AG10803 (cell line): ENCODE measurements at places on chromosomes 4 and X.

DNA sequence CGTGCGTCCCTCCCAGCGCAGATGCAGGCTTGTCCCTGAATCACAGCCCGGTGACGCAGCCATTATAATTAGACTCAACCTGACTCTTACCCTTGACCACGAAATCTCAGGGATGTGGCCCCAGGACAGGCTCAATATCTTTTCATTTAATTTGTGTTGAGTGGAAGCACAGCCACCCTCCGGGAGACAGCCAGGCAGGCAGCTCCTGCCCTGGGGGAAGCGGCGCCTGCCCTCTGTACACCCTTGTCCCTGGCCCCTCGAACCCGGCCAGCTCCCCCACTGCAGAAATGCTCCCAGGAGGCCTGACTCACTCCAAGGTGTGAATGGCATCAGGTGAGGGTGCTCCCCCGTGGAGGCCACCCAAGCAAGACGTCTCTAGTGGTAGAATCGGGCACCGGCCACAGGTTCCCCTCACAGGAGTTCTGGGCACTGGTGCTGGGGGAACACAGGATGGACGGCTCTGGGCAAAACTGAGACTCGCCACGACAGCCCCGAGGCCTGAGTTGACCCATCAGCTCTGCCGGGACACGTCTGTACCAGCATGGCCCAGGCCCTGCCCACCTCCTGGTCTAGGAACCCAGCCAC lies 2.7 kb downstream of the CPLX1 start:
- DNase-seq: no peak

GRCh38 chr4:89158884-89159503 lies 47.7 kb downstream of the TIGD2 start:
- peak; percentile 51 for DNase-seq

DNA sequence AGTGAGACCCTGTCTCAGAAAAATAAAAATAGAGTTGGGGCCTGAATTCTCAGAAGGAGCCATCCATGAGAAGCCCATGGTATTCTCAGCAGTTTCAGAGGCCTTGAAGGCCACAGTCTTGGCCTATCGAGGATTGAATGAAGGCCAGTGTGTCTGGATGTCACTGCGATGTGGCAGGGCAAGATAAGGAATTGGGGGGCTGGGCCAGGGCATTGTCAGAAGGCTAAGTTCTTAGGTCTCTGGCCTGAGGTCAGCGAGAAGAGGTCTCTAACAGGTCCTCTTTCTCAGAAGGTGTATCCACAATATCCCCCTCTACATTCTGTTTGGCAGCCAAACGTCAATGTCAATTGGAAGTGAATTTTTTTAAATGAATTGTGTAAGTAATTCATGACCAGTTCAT lies 5.7 kb downstream of the ZNF275 start:
- no peak for DNase-seq

GRCh38 chr4:37690976-37691375 lies 4.8 kb upstream of the RELL1 start:
- no peak for DNase-seq

DNA sequence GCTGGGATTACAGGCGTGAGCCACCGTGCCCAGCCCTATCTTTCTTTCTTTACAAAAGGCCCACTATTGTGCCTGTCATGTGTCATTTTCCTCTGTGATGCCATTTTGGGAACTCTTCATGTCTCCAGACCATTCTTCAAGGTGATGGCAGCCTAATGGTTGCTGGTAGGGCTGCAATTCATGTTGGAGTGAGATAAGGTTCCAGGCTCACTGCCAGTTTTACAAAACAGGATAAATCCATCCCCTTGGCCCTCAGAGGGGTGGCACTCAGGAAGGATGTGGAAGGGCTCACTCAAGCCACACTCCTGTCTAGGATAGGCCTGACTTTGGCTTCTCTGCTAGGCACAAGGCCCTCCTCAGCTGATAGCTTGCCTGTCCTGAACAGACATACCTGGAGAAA lies 3.8 kb downstream of the TCEAL9 start:
- DNase-seq: no peak

DNA sequence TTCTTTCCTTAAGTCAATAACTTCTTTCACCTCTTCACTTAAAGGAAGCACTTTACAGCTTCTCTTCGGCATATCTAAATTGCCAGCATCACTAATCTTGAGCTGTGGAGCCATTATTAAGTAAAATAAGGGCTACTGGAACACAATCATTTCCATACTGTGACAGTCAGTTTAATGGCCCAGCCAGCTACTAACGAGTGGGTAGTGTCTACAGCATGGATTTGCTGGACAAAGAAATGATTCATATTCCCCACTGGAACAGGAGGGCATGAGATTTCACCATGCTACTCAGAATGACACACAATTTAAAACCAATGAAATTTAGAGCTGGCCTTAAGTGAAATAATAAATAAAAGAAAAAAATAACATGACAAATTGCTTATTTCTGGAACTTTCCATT lies 72.1 kb downstream of the DDIT4L start:
- DNase-seq: no peak

DNA sequence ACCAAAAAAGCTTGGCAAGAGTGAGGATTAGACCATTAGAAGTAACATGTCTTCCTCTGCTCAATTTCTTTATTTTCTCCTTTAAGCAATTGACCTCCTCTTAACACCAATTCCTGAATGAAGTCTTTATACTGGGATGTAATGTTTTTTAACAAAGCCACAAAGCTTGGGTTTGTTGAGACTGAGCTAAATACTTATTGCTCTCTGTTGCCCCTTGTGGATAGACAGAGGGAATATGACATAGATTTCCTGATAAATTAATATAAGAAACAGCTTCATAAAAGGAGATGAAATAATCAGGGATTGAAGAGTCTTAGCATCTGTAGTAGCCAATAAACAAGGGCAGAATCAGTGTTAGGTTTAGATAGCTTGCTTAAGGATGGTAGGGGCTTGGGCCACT lies 57.6 kb downstream of the CCDC160 start:
- DNase-seq: peak; percentile 0

GRCh38 chr4:187668526-187669082 lies 327.0 kb upstream of the ZFP42 start:
- DNase-seq: no peak

- DNase-seq: no peak
Observed at GRCh38 chr4:81459228-81459627, 12.5 kb downstream of the RASGEF1B start.

GRCh38 chr4:26525136-26525770 lies 35.0 kb upstream of the CCKAR start:
- DNase-seq: peak; percentile 75

- DNase-seq: no peak
Observed at GRCh38 chr4:179503976-179504375, 2061.7 kb upstream of the AGA start.

DNA sequence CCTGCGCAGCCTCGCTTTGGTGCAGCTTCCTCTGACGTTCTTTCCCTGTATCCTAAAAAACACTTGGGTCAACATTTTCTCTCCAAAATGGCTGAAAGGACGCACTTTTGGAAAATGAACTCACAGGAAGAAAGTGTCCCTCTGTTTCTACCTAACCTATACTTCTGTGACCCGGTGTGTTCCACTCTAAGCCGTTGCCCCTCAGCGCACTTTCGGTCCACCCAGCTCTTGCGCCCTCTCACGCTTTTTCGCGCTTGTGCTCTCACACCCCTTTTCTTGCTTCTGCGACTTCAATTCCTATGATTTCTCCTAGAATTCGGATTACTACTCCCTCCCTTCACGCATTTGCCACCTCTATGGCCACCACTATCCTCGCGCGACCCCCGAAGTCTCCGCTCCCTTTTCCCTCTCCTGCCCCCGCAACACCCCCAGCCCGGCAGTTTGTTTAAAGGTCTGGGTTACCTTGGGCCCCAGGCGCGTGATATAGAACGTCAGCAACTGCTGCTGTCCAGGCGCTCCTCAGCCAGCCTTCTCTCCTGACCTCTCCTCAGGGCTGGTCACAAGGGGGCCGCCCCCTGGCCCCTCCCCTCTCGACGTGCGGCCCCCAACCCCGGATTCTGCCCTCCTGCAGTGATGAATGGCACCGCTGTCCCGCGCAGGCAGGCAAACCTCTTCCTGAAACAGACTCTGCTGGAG lies at the start of gene USP51:
Gene USP51 (minus strand): TSS at position 535 of the 696 bp plus-strand sequence. CDS start 909 bp downstream, outside the sequence.
- peak; percentile 10 for DNase-seq

- peak; percentile 16 for DNase-seq
Observed at GRCh38 chrX:96435378-96436035, 249.1 kb upstream of the DIAPH2 start.

GRCh38 chr4:48275247-48275646 lies 5.6 kb upstream of the TEC start:
- DNase-seq: peak; percentile 17
